ENCODE measurements at places on chromosomes 6 and 20. TPM values are rescaled to one million over a fixed set of nuclear protein-coding genes. Genes with fewer than 3 reads are reported as not detected.

DNA sequence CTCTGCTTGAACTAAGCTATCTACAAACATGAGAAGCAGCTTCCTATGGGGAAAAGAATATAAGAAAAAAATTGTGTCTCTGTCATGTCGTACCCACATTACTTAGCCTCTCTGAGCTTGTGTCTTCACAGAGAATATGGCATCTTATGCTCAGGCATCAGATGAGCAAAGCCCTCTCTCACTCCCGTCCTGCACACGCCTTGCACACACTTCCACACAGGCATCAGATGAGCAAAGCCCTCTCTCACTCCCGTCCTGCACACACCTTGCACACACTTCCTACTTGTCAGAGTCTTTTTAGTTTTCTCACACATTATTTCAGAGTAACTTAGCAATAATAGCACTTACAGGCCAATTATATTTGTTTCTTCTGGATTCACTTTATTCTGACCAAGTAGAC is 79.0 kb upstream of the DUSP22 start:
- DNase-seq, result no peak

GRCh38 chr6:25137916-25138232 is 141.3 kb upstream of the CARMIL1 start:
- no peak for DNase-seq

GRCh38 chr6:96841345-96841744 is 4.1 kb upstream of the GPR63 start:
- DNase-seq, result no peak

DNA sequence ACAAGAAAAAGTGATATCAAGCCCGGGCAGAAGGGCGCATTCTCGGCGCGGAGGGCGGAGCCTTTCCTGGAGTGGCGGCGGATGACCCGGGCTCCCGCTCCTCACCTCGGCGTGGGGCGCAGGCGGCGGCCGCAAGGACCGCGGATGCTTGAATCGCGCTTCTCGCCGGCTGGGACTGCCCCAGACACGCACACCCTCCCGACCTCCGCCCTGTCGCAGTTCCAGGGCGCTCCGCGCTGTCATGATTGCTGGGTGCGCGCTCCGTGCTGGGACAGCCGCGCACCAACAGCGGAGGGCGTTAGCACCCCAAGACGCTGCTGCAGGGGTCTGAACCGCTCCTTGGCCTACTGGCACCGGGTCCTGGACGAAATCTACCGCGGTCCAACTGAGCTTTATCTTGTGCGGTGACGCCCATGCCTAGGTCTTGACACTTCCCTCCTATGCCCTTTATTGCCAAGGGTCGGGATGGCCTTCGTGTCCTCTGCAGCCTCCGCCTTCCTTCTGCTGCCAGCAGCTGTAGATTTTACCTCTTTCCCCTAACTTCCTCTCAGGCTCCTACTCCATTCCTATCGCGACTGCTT is 43.3 kb downstream of the IRAK1BP1 start:
- peak; percentile 34 for DNase-seq

GRCh38 chr6:52739627-52740026 is 23.6 kb downstream of the GSTA2 start:
- no peak for DNase-seq

- DNase-seq, result no peak
Observed at GRCh38 chr6:6816716-6817115, 228.2 kb downstream of the LY86 start.

- no peak for DNase-seq
Observed at GRCh38 chr20:62838128-62838891, 21.5 kb downstream of the COL9A3 start.

DNA sequence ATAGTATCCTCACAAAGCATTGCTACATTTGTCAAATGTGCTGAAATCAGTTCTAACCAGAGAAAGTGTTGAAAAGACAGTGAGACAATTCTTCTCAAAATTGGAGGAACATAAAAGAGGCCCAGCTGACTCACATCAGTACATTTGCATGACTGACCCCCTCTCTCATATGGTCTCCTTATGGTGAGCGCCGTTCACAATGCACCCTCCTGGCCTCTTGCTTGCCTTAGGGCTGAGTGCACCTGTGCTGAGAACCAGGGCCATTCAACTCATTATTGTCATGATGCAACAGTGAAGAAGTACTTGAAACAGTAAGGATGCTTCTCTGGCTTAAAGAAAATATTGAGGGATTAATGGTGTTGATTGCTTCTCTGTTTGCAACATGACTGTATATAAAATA is 375.2 kb upstream of the AGPAT4 start:
- DNase-seq, result no peak

- DNase-seq, result no peak
Observed at GRCh38 chr6:166583230-166583965, 3.1 kb downstream of the RAMACL start.

DNA sequence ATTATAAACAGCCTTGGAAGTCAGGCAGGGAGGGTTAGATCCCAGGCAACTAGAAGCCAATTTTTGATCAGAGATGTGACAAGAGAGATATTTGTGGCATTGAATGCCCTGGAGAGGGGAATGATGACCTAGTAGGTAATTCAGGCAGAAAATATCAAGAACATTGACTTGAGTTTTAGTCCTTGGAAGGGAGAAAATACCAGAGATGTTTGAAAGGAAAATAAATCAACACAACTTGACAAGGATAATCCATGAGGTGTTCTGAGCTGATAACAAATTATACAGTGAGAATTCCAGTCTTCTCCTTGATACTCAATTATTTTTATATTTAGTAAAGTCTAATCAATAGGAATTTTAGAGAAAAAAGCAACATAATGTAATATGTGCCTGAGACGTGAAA is 10.6 kb upstream of the MARCKS start:
- no peak for DNase-seq

DNA sequence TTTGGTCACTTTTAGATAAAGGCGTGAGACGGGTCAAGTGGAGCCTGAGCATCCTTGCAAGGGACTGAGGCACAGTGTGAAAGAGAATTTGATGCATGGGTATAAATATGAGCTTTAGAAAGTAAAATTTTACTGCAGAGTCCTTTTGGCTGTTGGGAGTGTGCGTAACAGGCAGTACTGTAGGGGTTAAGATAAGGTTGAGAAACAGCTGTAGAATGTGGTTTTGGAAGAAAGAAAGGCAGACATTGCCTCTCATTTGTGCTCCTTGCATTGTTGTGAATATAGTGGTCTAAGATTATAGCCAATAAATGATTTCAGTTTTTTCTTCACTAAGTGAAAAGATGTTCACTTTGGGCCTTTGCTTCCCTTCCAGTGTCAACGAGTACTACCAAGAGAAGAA is 73.0 kb downstream of the RREB1 start:
- DNase-seq, result no peak

- no peak for DNase-seq
Observed at GRCh38 chr6:132070356-132070755, 119.2 kb upstream of the CCN2 start.

GRCh38 chr6:13234130-13234529 is 94.2 kb downstream of the TBC1D7 start:
- no peak for DNase-seq

- no peak for DNase-seq
Observed at GRCh38 chr6:19669206-19669605, 168.0 kb upstream of the ID4 start.

- DNase-seq, result no peak
Observed at GRCh38 chr6:125947615-125948014, 9.0 kb upstream of the HINT3 start.

DNA sequence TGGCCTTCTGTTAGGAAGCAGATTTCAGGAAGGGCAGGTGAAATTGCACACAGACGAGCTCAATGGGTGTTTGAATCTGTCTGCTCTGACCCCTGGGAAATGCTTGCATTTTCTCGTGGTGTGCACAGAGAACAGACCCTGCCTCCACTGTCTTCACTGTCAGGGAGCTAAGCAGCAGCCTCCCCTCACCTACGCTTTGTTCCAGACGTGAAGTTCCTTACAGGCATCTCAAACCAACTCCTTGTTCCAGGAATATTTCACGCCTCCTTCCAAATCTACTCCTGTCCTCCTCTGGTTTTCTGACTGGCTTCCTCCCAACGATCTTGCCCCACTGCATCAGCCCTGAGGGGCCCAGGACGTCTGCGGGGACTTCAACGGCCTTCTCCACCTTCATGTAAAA is 13.7 kb downstream of the DACT2 start:
- no peak for DNase-seq

The GMPR gene
- 1.3 TPM for polyA plus RNA-seq

The THBS2 gene
- not detected for polyA plus RNA-seq

The C20orf96 gene
- 0.26 TPM for polyA plus RNA-seq

The KIAA0408 gene
- not detected for polyA plus RNA-seq

The IPCEF1 gene
- polyA plus RNA-seq, result 83.8 TPM
